Aorta (tissue), 5 donors: ENCODE measurements at places on chromosomes 11 and 22. TPM values are rescaled to one million over a fixed set of nuclear protein-coding genes. Genes with fewer than 3 reads are reported as not detected.

The OR5B21 gene
- not detected for total RNA-seq

The ANKK1 gene
- total RNA-seq: 0.57 TPM

The HEPN1 gene
- total RNA-seq: not detected

The FGF3 gene
- not detected for total RNA-seq

The MS4A15 gene
- total RNA-seq: not detected

DNA sequence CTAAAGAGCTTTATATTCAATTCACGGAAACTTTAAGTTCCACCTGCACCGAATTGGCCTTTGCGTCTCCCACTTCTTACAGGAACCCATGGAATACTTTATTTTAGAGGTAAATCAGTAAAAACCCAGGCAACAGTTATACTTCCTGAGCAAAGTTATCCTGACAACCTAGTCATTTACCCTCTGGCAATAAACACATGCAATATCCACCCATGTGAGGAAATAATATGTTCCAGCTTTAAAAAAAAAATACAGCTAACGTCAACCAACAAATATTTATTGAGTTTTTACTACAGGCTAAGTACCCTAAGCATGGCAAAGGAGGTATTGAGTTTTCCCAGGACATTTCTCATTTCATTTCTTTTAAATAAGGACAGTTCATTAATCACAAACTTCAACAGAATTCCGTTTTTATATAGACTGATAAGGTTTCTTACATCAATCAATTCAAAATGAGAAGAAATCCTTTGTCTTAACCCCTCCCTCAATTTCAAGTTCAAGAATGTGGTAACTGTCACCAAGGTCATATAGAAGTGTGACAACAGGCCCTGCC lies 38.3 kb upstream of the CCDC34 start:
- no peak for DNase-seq
- no peaks in the 10 kb centered on the region for H3K36me3 ChIP-seq
- H3K4me1 ChIP-seq: peaks cover 9% of the 10 kb centered on the region
- H3K27me3 ChIP-seq: no peaks in the 10 kb centered on the region

- H3K4me3 ChIP-seq: no peak overlapping the region
- no peak overlapping the region for H3K27ac ChIP-seq
- no peak for DNase-seq
- no peaks in the 10 kb centered on the region for H3K36me3 ChIP-seq
- no peaks in the 10 kb centered on the region for H3K27me3 ChIP-seq
Measured at GRCh38 chr11:127451861-127452260, 451.3 kb upstream of the KIRREL3 start.

GRCh38 chr11:70128435-70128906 lies 50.4 kb downstream of the ANO1 start:
- DNase-seq: peak; percentile 92
- peak overlapping the region; percentile 10 for H3K27ac ChIP-seq
- no peaks in the 10 kb centered on the region for H3K27me3 ChIP-seq

DNA sequence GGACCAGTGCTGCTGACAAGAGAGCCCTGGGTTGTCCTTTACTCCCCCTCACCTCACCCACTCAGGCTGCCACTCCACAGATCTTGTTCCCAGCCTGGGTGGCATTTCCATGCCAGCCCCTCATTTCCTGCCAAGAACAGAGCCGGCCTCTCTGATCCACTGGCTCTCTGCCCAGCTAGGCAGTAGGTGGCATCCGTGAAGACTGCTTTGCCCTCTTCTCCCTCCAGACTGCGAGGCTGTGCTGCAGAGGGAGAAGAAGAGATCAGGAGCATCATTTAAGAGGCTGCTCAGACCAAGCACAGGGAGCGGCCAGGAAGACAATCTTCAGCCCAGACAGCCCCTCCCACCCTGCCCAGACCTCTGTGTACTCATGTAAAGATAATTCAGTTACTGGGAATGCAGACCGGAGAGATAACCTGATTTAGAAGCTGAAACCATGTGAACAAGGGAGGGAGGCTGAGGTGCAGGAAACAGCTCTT lies 126.9 kb upstream of the NCAM1 start:
- H3K36me3 ChIP-seq: no peaks in the 10 kb centered on the region
- H3K27me3 ChIP-seq: no peaks in the 10 kb centered on the region
- DNase-seq: peak; percentile 53
- H3K4me1 ChIP-seq: no peaks in the 10 kb centered on the region
- no peak overlapping the region for H3K4me3 ChIP-seq

- no peaks in the 10 kb centered on the region for H3K27me3 ChIP-seq
- H3K36me3 ChIP-seq: no peaks in the 10 kb centered on the region
- no peak for DNase-seq
- H3K4me3 ChIP-seq: no peak overlapping the region
- H3K4me1 ChIP-seq: no peaks in the 10 kb centered on the region
Measured at GRCh38 chr22:32882774-32883530, 81.4 kb downstream of the TIMP3 start.

DNA sequence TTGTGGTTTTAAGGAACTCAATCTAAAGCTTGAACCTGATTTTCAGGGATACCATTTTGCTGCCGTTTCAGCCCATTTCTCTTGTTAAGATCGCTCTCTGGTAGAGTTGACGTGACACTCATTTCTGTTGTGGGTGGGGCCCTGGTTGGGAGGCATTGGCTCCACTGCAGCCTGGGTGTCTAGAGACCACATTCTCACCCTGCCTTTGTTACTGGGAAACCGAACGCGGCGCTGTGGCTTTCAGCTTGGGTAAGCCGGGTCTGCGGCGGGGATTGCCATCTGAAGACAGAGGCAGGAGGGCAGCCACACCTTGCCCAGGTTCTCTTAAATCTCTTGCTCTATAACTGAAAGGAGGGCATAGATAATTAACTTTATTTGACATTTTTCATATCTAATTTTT lies 3.2 kb downstream of the EHF start:
- no peaks in the 10 kb centered on the region for H3K36me3 ChIP-seq
- no peaks in the 10 kb centered on the region for H3K27me3 ChIP-seq
- H3K4me1 ChIP-seq: no peaks in the 10 kb centered on the region
- no peak for DNase-seq
- no peak overlapping the region for H3K4me3 ChIP-seq
- no peak overlapping the region for H3K27ac ChIP-seq

GRCh38 chr11:3849297-3849874 lies 6.1 kb upstream of the STIM1 start:
- no peak overlapping the region for H3K27ac ChIP-seq
- H3K27me3 ChIP-seq: no peaks in the 10 kb centered on the region
- H3K4me3 ChIP-seq: no peak overlapping the region
- H3K36me3 ChIP-seq: no peaks in the 10 kb centered on the region
- no peaks in the 10 kb centered on the region for H3K4me1 ChIP-seq
- no peak for DNase-seq

- H3K4me3 ChIP-seq: no peak overlapping the region
- no peak overlapping the region for H3K27ac ChIP-seq
- peaks cover 5% of the 10 kb centered on the region for H3K4me1 ChIP-seq
- peaks cover 8% of the 10 kb centered on the region for H3K36me3 ChIP-seq
Measured at GRCh38 chr22:42623756-42624441, 9.2 kb upstream of the POLDIP3 start.

GRCh38 chr11:57964660-57965059 lies 59.0 kb upstream of the OR9Q1 start:
- H3K4me3 ChIP-seq: no peak overlapping the region
- H3K27me3 ChIP-seq: no peaks in the 10 kb centered on the region
- no peaks in the 10 kb centered on the region for H3K36me3 ChIP-seq
- H3K4me1 ChIP-seq: no peaks in the 10 kb centered on the region
- H3K27ac ChIP-seq: no peak overlapping the region

GRCh38 chr22:24398409-24398808 lies 29.0 kb upstream of the ADORA2A start:
- H3K36me3 ChIP-seq: peaks cover 2% of the 10 kb centered on the region
- no peaks in the 10 kb centered on the region for H3K27me3 ChIP-seq
- no peak for DNase-seq
- no peak overlapping the region for H3K27ac ChIP-seq

- H3K27me3 ChIP-seq: no peaks in the 10 kb centered on the region
- H3K36me3 ChIP-seq: no peaks in the 10 kb centered on the region
- no peak overlapping the region for H3K4me3 ChIP-seq
- no peaks in the 10 kb centered on the region for H3K4me1 ChIP-seq
- DNase-seq: no peak
Measured at GRCh38 chr11:133164986-133165385, 367.3 kb downstream of the OPCML start.

- H3K4me3 ChIP-seq: no peak overlapping the region
- H3K27me3 ChIP-seq: no peaks in the 10 kb centered on the region
- no peak overlapping the region for H3K27ac ChIP-seq
- no peaks in the 10 kb centered on the region for H3K4me1 ChIP-seq
- H3K36me3 ChIP-seq: peaks cover 4% of the 10 kb centered on the region
- DNase-seq: no peak
Measured at GRCh38 chr11:58526721-58527120, 18.8 kb upstream of the OR5B21 start.

- H3K36me3 ChIP-seq: no peaks in the 10 kb centered on the region
- no peaks in the 10 kb centered on the region for H3K27me3 ChIP-seq
- no peak overlapping the region for H3K4me3 ChIP-seq
- H3K27ac ChIP-seq: no peak overlapping the region
- no peak for DNase-seq
- H3K4me1 ChIP-seq: no peaks in the 10 kb centered on the region
Measured at GRCh38 chr11:72617080-72617762, 57.0 kb downstream of the PDE2A start.

- no peak overlapping the region for H3K27ac ChIP-seq
- no peak for DNase-seq
- H3K36me3 ChIP-seq: peaks cover 4% of the 10 kb centered on the region
- H3K4me1 ChIP-seq: no peaks in the 10 kb centered on the region
- H3K27me3 ChIP-seq: no peaks in the 10 kb centered on the region
- no peak overlapping the region for H3K4me3 ChIP-seq
Measured at GRCh38 chr11:129950101-129951091, 52.2 kb downstream of the PRDM10 start.

GRCh38 chr22:30282616-30283046 lies 6.7 kb downstream of the CASTOR1 start:
- no peaks in the 10 kb centered on the region for H3K4me1 ChIP-seq
- no peak overlapping the region for H3K27ac ChIP-seq
- H3K36me3 ChIP-seq: peaks cover 2% of the 10 kb centered on the region
- no peaks in the 10 kb centered on the region for H3K27me3 ChIP-seq
- no peak for DNase-seq
- H3K4me3 ChIP-seq: no peak overlapping the region

GRCh38 chr11:86374586-86374985 lies at the start of gene CCDC81:
Gene CCDC81 (plus strand): TSS chr11:86374887. CDS start chr11:86375164, 277 bp downstream.
- H3K4me1 ChIP-seq: no peaks in the 10 kb centered on the region
- H3K27me3 ChIP-seq: no peaks in the 10 kb centered on the region
- H3K27ac ChIP-seq: no peak within 1 kb of the TSS
- no peak within 1 kb of the TSS for H3K4me3 ChIP-seq
- DNase-seq: no peak

DNA sequence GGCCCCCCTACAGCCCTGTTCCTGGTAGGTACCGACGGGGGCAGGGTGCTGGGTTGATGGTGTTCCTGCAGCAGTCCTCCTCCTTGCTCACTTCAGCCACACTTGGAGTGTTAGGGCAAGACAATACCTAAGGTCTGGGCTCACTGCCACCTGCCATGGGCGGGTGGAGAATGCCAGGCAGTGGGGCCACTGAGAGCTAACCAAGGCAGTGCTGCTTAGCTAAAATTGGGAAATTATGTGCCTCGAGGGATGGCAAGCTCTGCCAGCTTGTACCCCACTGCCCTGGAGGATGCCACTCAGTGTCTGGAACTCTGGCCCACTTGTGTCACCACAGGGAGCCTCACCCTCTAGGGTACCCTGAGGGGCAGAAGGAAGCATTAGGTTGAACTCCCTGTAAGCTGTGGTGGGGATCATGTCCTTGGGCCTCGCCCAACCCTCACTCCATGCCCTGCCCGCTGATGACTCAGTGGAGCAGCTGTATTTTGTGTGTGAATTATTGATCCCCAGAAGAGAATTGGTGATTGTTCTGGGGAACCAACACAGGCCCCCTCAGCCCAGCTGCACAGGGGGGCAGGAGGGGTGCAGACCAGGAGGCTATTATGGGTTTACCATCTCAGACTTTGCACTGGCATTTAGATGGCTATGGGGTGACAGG lies 17.7 kb downstream of the PHLDB1 start:
- H3K4me3 ChIP-seq: no peak overlapping the region
- H3K4me1 ChIP-seq: no peaks in the 10 kb centered on the region
- H3K27me3 ChIP-seq: no peaks in the 10 kb centered on the region
- DNase-seq: peak; percentile 53
- no peaks in the 10 kb centered on the region for H3K36me3 ChIP-seq

DNA sequence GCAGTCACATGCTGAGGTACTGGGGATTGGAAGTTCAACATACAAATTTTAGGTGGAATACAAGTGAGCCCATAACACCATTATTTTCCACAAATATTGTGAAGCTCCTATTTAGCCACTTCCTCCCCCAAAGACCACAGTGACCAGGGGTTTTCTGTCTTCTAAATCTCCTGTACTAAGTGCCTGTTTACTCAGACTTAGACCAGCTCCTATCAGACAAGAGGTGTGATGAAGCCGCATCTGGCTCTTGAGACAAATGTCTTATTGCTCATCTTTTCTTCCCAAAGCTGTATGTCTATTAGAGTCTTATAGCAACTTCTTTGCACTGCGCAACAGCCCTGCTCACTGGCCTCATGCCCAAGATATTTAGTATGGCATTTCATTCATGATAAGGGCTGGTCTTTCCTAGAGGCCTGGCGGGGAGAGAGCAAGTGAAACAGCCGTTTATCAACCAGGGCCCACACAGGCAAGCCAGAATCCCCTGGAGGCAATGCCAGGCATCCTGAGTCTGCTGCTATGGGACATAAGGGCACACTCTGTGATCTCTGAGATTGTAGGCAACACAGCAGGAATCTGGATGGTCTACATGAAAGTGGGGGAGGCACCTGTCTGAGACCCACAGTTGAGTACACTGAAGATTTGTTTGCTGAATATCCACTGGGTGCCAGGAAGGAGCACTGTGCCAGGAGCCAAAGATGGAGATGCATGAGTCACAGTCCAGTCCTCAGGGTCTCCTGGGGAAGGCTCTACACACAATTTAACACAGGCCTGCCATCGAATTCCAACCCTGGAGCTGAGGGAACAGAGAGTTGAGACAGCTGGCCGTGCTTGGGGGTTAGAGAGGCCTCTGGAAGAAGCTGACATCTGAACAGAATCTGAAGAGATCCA lies 78.5 kb upstream of the NCAM1 start:
- no peaks in the 10 kb centered on the region for H3K36me3 ChIP-seq
- no peak for DNase-seq
- H3K27ac ChIP-seq: peak overlapping the region; percentile 11
- peaks cover 8% of the 10 kb centered on the region for H3K4me1 ChIP-seq
- H3K27me3 ChIP-seq: no peaks in the 10 kb centered on the region
- no peak overlapping the region for H3K4me3 ChIP-seq

GRCh38 chr11:74611369-74611861 lies 19.0 kb downstream of the POLD3 start:
- no peaks in the 10 kb centered on the region for H3K36me3 ChIP-seq
- no peak for DNase-seq
- no peak overlapping the region for H3K27ac ChIP-seq
- no peaks in the 10 kb centered on the region for H3K27me3 ChIP-seq
- no peaks in the 10 kb centered on the region for H3K4me1 ChIP-seq
